Astrocyte of the hippocampus (primary cell): ENCODE measurements at places on chromosomes 2 and 18.

- no peak for DNase-seq
These were observed 594 bp downstream of the RAD51AP2 start for GRCh38 chr2:17517481-17518211.

DNA sequence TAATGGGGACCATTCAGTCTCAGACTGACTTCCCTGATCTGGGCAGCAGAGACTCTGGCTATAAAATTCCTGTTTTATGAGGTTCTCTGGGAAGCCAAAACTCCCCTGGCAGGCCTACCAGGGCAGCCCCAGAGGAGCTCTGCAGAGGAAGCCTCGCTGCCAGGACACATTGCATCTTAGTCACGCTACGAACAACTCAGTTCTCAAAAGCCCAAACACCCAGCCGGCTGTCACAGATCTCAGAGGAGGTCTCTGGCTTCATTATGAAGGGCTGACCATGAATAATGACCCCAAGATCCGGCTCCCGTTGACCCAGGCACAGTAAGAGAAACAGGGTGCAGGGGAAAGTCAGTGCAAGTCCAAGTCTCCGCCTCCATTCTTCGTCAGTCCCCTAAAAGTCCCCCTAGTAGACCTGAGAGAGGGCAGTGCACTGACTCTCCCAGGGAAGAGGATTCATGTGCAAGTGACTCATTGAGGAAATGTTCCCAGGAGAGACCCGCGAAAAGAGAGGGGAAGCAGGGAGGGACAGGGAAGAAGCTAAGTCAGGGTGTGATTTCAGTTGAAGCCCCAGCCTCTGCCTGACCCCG lies 212.3 kb downstream of the CYP26B1 start:
- no peak for DNase-seq

DNA sequence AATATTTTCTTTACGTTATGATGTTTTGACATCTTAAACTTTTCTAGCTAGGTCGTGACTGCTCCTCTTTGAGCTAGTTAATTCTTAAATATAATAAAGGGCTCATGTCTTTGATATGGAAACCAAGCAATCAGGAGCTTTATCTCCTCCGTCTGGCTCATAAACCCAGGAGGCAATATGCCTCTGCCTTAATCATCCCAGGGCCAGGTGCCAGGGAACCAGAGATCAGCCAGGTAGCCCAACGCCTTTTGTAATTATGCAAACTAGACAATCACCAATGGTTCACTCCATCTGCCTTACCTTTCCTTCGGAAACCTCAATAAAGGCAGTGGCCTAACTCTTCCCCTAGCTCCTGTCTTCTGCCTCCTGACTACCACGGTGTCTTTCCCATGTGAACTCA lies 213.7 kb downstream of the KCNJ3 start:
- DNase-seq: no peak

- no peak for DNase-seq
These were observed 81.5 kb upstream of the CD226 start for GRCh38 chr18:70029163-70029562.

- no peak for DNase-seq
These were observed 129.7 kb upstream of the TTC39C start for GRCh38 chr18:23884681-23885375.

DNA sequence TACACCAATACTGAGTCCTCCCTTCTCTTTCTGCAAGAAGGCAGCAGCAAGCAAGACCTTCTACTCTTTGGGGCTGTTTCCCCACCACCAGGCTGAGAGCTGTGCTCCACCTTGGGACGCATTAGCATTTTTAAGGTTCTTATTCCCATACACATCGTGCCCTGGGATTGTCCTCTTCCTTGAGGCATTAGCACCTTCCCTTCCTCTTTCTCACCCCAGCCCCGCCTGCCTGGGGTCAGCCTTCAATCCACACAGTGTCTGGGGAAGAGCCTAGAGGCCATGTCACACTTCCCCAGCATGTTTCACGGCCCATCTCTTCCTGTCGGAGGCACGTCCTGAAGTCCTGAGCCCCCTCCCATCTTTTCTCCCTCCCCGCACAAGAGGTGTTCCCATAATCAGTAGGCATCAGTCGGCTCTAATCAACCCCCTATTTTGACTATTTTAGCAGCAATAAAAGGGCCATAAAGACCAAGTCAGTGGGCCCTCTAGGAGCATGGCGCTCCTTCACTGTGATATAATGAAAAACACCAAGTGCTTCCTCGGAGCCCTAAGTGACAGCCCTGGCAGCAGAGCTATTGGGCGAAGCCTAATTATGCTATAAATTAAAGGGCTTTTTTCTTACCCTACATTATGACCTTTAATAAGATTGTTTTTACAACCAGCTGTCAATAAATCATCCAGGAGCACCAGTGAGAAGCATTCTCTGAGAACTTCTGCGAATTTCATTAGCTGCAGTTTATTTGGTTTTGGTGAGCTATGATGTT lies 55.0 kb upstream of the PKDCC start:
- no peak for DNase-seq

DNA sequence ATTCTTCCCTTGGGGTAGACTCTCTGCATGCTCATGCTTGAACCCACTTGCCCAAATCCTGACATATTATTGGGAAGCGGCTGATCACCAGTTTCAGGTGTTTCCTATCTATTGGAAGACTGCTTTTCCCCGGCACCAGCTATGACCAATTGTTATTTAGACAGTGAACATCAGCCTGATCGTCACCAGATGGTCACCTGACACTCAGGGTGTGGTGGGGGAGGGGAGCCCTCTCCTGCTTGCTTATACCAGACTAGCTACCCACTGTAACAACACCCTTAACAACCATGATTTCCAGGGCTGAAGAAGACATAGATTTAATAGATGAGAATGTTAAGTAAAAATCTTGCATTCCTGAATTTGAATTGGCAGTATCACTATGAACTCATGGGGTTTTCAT lies 44.3 kb downstream of the RBM43 start:
- no peak for DNase-seq

- DNase-seq: peak; percentile 53
These were observed 791 bp upstream of the CYRIA start for GRCh38 chr2:16666449-16666801.

DNA sequence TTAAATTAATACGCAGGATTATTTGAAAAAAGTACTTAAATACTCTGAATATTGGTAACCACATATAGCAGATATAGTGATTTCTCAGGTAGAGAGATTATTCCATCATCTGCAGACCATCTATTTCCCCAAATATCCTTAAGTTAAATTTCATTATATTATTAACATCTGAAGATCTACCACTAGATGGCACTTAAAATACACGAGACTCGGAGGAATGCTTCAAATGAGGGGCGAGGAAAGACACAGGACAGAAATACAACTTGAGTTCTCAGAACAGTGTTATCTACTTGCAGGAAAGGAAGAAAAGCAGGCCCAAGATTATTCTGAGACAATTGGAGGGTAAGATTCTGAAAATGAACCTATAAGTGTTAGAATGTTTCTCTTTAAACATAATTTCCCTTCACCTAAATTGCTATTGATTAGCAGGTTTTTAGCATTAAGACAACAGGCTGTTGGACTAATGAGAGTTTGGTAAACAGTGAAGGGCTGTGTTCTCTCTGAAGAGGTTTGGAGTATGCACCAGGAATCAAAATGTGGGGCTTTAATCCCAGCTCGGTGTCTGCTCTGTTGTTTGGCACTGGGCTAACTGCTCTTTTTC lies 76.9 kb upstream of the GCFC2 start:
- DNase-seq: peak; percentile 73

GRCh38 chr2:59463426-59463825 lies 1090.0 kb downstream of the BCL11A start:
- DNase-seq: peak; percentile 8

- DNase-seq: peak; percentile 88
These were observed 370.8 kb downstream of the OSR1 start for GRCh38 chr2:18987592-18988073.

DNA sequence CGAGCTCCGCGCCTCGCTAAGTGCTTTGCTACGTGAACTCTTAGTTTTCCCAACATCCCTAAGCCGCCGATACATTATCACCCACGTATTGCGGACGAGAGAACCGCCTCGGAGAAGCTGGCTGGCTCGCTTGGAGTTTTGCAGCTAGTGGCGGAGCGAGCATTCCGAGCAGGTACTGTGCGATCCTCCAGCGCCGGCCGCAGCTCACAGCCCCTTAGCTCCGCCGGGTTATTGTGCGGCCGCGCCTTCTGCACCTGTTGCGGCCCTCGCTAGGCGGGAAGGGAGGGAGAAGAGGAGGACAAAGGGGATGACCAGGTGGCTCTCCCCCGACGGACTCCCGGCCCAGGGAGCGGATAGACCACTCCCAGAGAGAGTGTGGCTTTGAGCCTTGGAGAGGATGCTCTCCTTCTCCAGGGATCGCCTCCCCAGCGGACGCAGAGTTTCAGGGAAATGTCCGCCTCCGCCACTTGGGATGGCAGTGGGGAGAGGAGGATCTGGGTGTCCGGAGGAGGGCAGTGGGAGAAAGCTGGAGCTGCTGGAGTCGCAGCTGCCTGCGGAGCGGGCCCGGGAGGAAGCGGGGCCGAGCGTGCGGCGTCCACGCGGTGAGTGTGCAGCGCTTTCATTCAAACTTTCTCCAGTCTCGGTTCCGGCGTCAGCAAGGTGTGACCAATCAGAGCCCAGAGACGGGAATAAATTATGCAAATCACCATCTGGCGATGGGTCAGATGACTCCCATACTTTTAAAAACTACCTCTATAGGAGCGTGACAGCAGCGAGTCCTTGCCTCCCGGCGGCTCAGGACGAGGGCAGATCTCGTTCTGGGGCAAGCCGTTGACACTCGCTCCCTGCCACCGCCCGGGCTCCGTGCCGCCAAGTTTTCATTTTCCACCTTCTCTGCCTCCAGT lies at the start of gene LIPG:
LIPG (plus strand) TSS at position 769 of the 905 bp plus-strand sequence. CDS start 252 bp downstream, outside the sequence.
- DNase-seq: peak; percentile 90

DNA sequence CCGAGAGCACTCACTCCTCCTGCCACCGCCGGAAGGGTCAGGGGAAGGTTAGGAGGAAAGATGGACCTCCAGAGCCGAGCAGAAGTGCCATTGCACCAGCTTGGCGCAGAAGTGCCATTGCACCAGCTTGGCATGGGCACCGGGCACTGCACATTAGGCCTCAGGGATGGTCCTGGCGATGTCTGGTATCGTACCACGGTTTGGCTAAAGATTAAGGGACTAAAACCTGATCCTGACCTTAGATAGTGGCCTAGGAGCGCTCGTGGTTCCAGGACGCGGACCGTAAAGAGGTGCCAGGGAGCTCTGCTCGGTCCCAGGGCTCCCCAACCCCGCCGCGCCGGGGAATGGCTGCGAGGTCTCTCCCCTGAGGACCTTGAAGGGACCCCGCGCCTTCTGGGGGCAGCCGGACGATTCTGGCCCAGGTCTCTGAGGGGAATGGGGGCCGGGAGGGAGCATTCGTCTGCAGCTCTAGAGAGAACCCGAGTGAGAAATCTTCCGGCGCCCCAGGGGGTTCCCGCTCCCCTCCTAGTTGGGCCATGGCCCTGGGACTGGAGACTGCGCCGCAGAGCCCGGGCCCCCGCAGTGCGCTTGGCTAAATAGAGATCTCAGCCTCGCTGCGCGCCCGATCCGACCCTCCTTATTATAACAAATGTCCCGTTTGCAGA lies 1.8 kb downstream of the PAX8 start:
- DNase-seq: no peak

- DNase-seq: no peak
These were observed 64.9 kb downstream of the KLHL29 start for GRCh38 chr2:23449831-23450331.

DNA sequence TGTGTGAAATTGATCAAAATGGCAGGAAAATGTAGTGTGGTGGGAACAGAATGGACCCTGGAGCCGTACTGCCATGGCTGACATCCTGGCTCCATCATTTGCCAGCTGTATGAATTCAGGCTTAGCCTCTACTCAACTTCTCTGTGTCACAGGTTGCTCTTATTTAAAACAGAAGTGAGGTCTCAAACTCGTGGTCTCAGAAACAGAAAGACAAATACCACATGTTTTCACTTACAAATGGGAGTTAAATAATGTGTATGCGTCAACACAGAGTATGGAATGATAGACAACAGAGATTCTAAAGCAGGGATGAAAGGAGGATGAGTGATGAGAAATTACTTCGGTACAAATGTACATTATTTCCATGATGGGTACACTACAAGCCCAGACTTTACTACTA lies 227.4 kb downstream of the DCC start:
- DNase-seq: no peak

DNA sequence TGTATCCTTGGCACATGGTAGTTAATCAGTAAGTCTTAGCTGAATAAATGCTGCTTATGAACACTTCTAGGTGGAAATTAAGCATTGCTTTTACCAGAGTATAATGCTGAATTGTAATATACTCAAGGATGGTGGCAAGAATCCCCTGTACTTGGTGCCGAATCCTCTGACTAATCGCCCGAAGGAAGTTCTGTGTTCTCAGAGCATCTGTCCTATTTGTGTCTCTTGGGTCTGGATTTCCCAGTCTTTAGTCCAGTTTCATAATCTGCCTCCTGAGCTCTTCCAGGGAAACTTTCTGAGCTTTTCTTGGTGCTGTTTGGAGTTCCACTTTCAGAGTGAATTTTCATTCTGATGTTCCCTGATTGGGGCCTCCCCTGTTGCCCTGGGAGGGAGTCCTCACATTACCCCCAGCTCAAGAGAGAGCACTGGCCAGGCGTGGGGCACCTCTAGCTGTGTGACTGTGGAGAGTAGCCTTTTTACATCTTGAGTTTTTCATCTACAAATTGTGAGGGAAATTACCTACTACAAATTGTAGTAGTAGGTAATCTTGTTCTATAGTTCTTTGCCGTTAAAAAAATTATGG lies 144.9 kb downstream of the LTBP1 start:
- no peak for DNase-seq
